SHP77 (cell line): ENCODE measurements at places on chromosomes 4 and X.

DNA sequence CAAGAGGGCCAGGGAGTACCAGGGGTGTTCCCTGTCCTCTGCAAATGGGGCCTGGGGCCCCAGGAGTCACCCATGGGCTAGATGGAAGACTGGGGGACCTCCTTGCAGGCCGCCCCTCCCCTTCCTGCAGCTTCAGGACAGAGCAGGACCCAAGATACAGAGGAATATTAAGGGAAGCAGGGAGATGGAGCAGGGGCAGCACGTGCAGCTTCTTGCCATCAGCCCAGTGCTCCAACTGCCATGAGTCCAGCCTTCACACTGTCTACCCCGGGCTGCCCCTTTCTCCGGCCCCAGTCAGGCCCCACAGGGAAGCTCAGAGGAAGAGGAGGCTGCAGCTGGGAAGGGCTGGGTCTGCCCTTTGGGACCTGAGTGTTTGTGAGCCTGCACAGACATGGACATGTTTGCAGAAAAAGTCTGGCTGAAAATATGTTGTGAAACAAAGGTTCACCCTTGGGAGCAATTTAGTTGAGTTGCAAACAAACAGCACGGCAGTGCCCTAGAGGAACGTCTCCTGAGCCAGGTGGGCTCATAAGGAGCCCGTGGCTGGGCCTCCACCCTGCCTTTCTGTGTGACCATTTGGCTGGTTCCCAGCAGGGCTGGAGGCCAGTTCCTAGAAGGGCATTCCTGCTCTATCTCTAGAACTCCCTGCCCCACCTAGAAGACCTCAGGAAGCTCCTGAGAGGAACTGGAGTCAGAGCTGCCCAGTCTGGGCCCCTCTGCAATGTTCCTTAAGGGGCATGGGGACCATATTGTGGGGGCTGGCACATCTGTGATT lies 8.9 kb downstream of the FATE1 start:
- no peak for DNase-seq

- DNase-seq, result no peak
Measured at GRCh38 chr4:87118826-87119225, 101.6 kb downstream of the KLHL8 start.

GRCh38 chr4:16133406-16133805 lies 49.6 kb upstream of the PROM1 start:
- no peak for DNase-seq

- no peak for DNase-seq
Measured at GRCh38 chrX:107818900-107819521, 6.7 kb upstream of the MID2 start.

DNA sequence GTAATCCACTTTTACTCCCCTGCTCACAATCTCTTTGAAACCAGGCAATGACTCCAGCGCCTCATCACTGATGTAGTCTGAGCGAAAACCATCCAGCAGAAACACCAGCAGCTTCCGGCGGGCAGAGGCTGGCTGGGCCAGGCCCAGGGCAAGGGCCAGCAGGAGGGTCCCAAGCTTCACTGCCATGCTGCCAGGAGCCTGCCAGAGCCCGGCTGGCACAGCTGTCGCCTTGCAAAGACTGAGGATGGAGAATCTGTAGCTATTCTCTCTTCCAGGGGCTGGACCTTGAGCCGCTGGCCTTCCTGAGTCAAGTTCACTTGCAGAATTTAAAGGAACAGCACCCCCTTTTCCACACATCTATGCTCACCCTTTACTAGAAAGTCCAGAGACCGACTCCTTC lies at the start of gene ENPP6:
Gene ENPP6, minus strand, starts transcription at position 240 of the 400 bp plus-strand sequence. Its CDS starts 54 bp downstream, at position 186.
- DNase-seq, result no peak

- no peak for DNase-seq
Measured at GRCh38 chr4:68810919-68811318, 4.9 kb upstream of the UGT2B10 start.

GRCh38 chr4:74653331-74654229 lies 140.7 kb downstream of the BTC start:
- no peak for DNase-seq

DNA sequence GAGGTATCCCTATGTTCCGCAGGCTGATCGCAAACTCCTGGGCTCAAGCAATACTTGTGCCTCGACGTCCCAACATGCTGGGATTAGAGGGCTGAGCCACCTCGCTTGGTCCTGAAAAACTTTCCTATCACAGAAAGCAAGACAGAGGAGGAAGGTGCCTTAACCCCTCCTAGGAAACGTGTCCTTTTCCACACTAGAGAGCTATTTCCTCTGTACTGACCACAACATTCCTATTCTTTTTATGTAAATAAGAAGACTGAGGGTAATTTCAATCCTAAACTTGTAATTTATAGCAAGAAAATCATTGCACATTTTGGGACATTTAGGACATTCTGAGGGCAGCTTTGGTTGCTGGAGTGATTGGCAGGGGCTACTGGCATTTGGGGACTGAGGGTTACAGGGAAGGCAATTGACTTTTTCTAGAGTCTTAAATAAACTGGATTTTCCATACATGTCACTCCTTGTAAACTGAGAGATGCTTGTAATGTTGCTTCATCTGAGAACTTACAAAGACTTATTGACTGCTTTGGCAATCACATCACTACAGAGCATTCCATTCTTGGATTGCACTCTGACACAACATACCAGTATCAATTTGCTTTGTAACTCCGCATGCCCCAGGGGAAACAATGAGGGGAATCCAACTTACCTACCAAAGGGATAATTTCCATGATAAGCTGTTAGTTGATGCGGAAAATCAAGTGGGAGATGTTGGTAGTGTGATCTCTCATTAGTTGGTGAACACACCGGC lies 15.6 kb downstream of the XAGE3 start:
- DNase-seq, result no peak

DNA sequence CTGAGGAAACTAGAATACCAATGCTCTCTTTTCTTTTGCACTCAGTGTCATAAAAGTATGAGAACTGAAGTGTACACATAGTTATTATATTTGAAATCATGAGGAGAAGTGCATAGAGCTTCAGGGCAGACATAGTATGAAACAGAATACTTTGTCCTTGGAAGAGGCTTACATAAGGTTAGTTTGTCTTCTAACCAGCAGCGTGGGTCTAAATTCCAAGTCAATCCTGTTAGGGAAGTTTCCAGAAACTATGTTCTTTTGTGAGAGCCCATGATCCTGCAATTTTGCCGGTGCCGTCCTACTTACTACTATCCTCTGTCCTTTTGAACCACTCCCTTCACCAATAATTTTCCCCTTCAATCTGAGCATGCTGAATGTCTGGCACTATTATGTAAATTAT lies 156.2 kb downstream of the PABPC4L start:
- DNase-seq, result no peak

DNA sequence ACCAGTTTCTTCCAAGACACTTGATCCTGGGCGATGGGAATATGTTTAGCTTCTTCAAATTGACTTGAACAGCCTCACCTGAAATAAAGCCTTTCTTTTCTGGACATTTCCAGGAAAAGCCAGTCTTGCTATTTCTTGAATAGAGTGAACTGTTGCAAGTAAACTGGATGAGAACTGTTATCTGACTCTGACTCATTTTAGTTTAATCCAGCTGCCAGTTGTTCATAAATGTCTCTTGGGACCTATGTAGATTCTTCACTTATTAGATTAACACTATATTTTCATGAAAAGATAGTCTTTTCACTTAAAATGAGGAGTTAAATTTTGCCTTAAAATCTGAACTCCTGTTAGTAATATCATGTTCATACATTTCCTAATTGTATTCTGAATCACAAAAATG lies 615.4 kb upstream of the GALNT7 start:
- DNase-seq, result no peak

DNA sequence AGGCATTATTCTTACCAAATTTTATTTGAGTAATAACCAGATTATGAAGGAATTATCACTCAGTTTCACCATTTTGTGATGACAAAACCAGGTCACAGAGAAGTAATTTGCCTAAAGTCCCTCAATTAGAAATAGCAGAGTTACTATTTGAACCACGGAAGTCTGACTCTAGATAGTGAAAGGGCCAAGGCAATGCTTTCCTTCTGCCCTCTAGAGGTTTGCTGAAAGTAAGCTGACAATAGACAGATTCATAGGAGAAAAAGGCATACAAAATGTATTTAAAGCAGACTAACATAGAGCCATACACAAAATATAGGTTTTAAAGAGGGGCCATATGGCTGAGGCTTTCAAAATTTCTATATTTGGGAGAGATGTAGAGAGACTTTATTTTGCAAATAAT lies 43.1 kb downstream of the CXXC4 start:
- DNase-seq, result no peak

GRCh38 chrX:12563121-12563520 lies 228.1 kb upstream of the PRPS2 start:
- DNase-seq, result no peak

GRCh38 chr4:57191523-57192034 lies 81.4 kb upstream of the IGFBP7 start:
- peak; percentile 47 for DNase-seq

DNA sequence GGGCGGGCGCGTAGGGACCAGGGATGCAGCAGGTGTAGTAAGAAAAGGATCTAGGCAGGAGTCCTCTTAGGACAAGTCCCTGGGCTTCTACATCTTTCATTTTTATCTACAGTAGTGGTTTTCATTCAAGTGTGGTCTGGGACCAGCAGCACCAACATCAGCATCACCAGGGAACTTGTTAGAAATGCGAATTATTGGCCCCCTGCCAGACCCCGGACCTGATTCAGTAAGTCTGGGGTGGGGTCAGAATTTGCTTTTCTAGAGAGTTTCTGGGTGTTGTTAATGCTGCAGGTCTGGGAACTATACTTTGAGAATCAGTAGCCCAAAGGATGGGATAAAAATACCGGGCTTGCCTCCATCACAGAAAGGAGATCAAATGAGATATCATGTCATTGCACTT lies 1.3 kb upstream of the PCYT1B start:
- no peak for DNase-seq

DNA sequence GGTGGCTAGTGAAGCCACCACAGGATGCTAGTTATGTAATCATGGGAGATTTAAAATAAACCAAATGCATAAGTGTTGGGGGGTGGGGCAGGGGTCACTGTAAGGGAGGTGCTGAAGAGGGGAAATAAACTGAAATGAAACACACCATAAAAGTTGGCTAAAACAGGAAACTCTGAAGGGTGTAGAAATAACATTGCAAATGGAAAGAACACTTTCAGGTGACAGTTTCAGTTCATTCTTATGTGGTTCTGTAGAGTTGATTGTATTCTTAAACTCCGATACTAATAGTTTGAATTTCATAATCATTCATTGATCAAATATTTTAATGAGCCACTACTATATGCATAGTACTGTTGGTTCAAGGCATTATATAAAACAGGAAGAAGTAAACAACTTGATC lies 80.1 kb downstream of the HDAC8 start:
- DNase-seq, result no peak

- DNase-seq, result peak; percentile 34
Measured at GRCh38 chr4:76571274-76571673, 136.2 kb downstream of the SHROOM3 start.

- DNase-seq, result no peak
Measured at GRCh38 chr4:148634476-148634875, 192.3 kb upstream of the NR3C2 start.

DNA sequence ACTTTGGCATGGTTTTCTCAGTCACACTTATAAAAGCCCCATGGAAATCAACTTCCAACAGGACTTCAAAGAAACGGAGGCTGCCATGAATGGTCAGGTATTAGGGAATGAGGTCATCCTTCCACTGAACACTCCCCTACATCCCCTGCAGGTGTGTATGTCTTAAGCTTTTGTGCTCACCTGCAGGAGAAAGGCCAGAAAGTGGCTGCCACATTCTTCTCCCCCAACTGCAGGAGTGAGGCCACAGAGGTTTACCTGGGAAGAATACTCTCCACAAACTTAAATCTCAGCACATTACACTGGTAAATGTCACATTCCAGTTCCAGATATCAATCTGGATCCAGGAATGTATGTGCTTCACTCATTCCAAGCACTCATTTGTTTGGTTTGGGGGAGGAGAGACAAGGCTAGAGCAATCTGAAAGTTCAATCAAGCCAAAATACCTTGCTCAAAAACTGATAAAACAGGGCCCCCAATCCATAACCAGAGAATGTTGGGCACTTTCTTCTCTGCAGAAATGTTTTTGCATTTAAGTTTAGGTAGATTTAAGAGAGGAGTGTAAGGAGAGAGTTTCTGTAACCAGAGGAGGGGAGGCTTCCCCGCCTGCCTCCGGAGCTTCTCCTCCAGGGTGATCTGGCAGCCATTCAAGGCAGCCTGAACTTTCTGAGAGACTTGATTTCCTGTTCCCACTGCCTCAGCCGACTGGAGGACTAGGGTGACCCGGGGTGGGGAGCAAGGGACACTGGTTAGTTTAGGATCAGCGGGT lies 15.4 kb downstream of the FAM9C start:
- no peak for DNase-seq

DNA sequence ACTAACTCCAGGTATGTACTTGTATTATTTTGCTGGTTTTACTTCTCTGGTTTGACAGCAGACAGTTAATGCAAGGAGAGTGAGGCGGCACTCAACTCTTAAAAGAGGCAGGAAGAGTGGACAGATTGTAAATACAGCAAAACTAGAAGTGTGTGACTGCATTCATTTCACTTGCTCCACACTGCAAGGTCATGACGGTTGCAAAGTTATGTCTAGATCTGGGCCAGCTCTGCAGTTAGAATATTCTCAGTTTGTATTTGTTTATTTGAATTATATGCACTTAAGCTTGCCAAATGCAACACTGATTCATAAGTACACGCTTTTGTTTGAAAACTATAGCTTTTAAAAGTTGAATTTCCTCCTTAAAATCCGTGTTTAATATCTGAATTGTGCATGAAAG lies 148.9 kb downstream of the STIM2 start:
- DNase-seq, result no peak

DNA sequence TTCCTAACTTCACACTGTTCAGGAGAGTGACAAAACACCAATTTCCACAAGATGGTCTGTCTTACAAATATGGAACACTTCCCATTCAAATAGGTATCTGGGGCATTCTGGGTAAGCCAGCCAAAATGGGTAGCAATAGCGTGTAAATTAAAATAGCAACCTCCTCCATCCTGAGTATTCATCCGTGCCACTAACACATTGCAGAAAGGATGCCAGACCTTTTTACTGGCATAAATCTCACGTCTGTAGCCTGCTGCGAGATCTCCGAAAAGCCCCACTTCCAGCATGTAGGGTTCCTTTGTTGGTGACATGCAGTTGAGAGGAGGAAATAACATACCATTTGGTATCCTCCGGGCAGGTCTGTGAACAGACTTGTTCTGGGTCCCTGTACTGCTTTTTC lies 52.7 kb upstream of the RAI2 start:
- DNase-seq, result no peak

- no peak for DNase-seq
Measured at GRCh38 chr4:185190306-185190856, 13.4 kb downstream of the CFAP97 start.

DNA sequence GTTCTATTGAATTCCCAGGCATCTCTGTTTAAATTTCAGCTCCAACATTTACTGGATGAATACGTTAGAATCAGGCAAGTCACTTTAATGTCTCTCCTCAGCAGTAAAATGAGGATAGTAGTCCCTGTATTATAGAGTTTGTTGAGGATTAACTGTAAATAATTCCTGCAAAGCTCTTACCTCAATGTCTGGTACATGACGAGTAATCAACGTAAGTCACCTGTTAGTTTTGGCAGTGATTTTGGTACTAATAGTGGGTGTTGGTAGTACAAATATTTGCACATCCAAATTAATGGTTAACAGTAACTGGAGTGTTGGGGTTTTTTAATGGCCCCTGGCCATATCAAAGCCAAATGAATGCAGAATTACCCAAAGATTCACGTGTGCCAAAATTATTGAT lies 189.8 kb upstream of the GALNT7 start:
- no peak for DNase-seq
